ENCODE measurements at places on chromosomes 11 and 22.
A peak's percentile ranks its signal among the peaks of the same experiment; 100 is the strongest.

- no peak for DNase-seq
Measured at GRCh38 chr11:91194546-91194945, 971.7 kb upstream of the CHORDC1 start.

DNA sequence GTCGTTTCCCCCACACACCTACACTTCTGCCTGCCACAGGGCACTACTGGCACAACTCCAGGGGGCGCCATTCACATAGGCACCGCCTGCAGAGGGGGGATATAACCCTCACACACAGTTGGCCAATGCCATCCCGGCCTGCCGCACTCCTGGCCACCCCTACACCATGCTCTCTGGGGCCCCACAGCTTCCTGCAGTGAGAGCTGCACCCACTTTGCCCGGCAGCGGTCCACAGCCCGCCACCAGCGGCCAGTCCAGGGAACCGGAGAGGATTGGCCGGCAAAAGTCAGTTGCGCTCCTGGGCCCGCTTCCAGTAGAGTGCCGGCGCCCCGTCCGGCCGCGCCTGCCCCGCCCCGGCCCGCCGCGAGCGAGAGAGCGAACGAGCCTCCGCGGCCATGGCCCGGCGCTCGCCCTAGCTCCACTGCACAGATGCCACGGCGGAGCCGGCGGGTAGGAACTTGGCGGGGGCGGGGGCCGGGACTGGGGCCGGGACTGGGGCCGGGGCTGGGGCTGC, 25.6 kb upstream of the SUSD2 start:
- DNase-seq, result no peak

GRCh38 chr22:23521441-23522113, 58.5 kb downstream of the IGLL1 start:
- peak; percentile 6 for DNase-seq

DNA sequence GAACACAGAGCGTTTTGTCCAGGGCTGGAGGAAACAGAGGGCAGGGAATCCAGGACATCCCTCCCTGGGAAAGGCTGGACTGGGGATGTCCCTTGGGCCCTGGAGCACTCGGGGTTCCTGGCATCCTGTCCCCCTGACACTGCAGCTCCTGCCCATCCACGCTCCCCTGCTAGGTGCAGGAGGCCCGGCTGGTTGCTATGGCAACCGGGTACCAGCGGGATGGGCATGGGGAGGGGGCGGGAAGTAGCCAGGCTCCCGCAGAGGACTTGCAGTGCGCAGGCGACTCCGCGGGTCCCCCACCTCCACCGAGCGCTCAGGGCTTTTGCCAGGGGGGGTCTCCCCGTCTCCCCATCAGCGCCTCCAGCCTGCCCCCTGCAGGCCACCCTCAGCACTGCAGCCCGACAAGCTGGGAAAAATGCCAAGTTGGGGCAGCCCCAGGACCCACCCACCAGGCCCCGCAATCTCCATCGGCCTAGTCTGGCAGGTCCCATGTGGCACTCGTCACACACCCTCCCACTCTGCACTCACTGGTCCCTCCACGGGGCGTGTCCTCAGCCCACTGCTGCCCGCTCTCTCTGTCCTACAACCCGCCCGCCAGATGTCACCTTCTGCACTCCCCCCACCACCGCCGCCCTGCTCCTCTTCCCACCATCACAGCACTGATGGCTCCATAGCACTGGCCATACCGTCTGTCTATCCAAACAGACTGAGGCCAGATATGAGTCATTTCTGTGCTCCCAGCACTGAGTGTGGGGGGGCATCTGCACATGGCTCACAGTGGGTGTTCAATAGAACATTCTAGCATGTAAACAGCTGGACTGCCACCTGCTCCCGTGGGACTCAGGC, 31.5 kb downstream of the KIAA0930 start:
- no peak for DNase-seq

DNA sequence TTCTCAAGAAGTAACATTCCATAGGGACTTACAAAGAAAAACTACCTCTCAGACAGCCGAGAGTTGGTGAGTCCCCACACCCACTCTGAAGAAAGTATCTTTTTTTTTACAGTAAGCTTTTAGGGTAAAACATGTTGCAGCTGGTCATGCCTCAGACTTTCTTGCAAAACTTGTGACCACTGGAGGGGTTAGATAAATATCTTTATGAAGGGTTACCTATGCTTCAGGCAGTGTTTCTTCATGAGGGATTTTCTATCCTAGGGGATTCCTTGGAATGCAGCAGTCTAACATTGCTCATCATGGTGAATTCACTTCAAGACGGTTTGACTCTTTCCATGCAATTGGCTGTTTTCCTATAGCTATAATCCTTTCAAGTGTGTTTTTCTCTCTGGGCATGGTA, 20.8 kb upstream of the SNX19 start:
- DNase-seq, result no peak

DNA sequence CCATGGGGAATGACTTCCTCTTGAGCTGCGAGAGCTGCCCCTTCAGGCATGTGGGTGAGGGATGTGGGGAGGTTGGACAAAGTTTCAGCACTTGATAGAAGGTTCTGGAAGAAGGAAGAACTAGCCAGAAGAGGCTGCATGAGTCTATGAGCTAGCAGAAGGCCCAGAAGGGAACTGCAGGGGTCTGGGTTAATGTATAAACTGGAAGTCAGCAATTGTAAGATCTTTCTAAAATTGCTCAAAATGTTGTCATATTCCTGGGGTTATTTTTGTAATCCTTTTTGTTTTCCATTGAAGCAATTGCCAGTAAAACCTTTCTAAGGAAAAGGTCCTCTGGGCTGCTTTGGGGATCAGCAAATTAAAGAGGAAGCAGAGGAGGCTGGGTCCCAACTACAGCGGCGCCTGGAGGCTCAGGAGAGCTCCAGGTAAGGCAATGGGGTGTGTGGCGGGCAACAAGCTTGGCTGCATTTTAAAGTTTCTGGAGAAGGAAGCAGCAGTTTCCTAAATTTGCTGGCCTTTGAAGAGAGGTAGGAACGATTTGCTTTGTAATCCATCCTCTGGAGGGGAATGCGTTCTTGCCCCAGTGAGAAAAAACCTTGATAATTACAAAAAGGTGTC, 29.2 kb downstream of the ADAMTS15 start:
- DNase-seq, result no peak

GRCh38 chr11:57248780-57249383, 11.8 kb upstream of the APLNR start:
- no peak for DNase-seq

DNA sequence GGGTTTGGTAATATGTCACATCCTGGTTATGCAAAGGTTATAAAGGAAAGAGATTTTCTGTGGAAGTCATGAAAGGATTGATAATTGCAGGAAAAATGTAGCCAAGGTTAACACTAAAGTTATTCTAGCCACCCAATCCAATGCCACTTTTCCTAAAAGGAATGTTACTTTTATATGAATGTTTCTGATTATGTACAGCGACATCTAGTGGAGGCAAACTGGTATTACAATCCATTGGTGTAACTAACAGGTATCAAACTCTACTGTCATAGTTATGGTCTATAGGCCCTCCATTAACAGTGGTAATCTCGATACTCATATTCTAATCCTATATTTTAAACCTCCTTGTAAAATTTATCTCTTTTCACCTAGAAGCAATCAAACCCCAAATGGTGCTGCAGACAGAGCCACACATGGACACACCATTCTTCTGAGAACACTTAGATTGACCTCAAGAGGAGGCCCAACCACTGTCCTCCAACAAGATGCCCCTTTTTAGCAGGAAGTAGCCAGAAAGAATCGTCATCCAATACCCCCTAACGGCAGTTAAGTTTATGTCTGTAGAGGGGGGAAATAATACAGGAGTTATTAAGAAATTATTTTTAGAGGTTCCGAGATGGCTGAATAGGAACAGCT, 74.9 kb upstream of the RAG2 start:
- DNase-seq, result no peak

DNA sequence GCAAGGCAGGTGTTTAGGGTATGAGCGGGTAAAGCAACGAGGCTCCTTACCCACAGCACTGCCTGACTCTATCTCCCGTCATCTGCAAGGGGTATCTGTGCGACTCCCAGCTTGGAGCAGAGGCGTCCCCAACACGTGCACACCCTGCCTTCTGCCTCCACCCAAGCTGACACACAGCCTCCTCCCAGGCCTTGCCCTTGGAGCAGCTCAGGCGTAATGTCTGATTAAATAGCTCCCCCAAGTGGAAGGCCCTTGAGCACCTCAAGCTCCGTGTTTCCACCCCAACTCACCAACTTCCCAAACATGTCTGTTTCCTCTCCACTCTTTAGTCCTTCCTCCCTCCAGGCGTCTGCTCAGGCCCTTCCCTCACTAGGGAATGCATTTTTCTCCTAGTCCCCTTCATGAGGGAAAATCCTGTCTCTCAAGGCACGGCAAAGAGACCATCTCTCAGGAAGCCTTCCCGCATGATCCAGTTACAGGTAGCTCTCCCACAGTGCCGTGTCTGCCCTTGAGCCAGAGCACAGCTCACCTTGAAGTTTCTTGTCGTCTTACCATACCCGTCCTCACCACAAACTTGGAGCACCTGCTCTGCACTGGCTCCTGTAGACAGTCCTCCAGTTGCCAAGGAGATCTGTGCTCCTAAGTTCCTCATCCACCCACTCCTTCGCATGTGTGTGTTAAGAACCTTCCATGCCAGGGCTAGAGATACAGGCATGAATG, 15.8 kb downstream of the CYB5R2 start:
- no peak for DNase-seq

GRCh38 chr11:61536676-61537270, 28.2 kb downstream of the LRRC10B start:
- no peak for DNase-seq

- no peak for DNase-seq
Measured at GRCh38 chr11:93520726-93521509, 22.3 kb downstream of the SMCO4 start.

DNA sequence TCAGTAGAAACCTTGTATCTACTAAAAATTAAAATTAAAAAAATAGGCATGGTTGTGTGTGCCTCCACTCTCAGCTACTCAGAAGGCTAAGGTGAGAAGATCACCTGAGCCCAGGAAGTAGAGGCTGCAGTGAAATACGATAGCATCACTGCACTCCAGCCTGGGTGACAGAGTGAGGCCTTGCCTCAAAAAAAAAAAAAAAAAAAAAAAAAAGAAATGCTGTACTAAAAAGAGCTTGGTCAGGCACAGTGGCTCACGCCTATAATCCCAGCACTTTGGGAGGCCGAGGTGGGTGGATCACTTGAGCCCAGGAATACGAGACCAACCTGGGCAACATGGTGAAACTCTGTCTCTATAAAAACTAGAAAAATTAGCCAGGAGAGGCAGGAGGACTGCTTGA, 36.5 kb downstream of the SBF2 start:
- DNase-seq, result no peak

GRCh38 chr11:66082946-66083698, 13.1 kb downstream of the PACS1 start:
- no peak for DNase-seq

GRCh38 chr11:118434553-118435289, 1.6 kb upstream of the KMT2A start:
- DNase-seq, result no peak

GRCh38 chr22:49752598-49753091, 75.0 kb downstream of the BRD1 start:
- no peak for DNase-seq

GRCh38 chr22:30488121-30488520, 16.3 kb upstream of the SEC14L3 start:
- no peak for DNase-seq

DNA sequence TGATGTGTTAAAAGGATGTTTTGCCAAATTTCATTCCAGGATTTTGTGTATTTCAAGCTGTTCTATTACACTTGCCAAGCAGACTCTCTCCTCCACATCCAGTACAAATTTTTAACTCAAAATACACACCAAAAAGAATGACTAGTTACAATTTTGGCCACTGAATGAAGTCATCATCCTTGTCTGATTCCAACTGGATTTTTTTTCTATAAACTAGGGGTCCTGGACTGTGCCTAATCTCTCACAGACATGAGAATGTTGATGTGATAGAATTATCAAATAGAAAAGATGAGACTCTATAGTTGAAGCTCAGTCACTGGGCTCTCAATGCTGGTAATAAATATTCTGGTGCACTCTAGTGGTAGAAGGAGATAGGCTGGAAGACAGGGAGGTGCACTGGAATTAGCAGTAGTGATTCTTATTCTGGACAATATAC, 85.8 kb downstream of the FANCF start:
- no peak for DNase-seq
